ENCODE measurements at places on chromosomes 16 and 17. TPM values are rescaled to one million over a fixed set of nuclear protein-coding genes. Genes with fewer than 3 reads are reported as not detected.

The BMERB1 gene
- total RNA-seq = 43.6 TPM

DNA sequence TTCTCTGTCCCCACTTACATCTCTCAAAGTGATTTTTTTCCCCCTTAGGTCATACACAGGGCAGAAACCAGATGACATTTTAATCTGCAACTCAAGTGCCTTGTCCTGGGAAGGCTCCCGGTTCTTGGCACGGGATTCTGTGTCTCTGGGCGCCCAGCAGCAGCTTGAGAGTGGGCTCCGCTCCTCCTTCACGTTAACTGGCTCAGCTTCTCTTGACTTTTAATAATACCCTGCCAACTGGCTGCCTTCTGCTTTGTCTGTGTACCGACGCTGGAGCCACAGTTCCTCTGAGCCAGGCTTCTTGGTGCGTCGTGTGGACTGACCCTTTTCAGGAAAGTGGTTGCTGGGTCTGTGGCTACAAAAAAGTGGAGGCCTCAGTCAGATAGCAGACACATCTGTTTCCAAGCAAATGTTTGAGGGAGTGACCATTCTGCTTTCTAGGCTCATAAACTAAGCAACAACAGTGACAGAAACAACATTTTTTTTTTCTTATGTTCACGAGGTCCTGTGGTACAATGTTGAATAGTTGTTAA lies 64.9 kb downstream of the IRF8 start:
- DNase-seq = no peak
- H3K4me1 ChIP-seq = no peaks in the 10 kb centered on the region
- no peak overlapping the region for H3K4me3 ChIP-seq
- H3K36me3 ChIP-seq = no peaks in the 10 kb centered on the region
- H3K27me3 ChIP-seq = peaks cover 37% of the 10 kb centered on the region

DNA sequence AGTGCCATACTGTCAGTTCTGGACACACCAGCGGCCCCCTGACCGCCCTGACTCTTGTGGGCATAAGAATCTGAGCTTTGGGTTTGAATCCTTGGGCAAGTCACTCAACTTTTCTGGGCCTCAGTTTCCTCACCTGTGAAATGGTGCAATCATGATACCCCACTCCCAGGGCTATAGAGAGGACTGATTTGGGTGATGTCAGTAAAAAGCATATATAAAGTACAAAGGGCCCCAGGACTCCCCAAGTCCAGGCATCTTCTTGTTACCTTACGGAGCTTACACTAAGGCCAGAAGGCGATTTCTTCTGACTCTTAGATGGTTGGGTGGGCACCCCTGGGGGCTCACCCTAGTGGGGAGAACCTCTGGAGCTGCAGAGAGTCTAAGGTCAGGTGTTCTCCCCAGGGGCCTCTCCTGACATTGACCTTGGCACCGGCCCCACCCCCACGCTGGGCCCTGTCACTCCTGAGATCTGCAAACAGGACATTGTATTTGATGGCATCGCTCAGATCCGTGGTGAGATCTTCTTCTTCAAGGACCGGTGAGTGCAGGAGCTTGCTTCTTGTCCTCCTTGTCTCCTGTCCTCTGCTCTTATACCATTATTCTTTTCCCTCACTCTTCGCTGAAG lies 13.9 kb downstream of the MMP2 start:
- H3K27me3 ChIP-seq = no peaks in the 10 kb centered on the region
- peaks cover 16% of the 10 kb centered on the region for H3K4me1 ChIP-seq
- peaks cover 25% of the 10 kb centered on the region for H3K36me3 ChIP-seq
- no peak overlapping the region for H3K4me3 ChIP-seq
- DNase-seq = no peak

The HAP1 gene
- 1.6 TPM for total RNA-seq

The TPSG1 gene
- not detected for total RNA-seq

The PDK2 gene
- total RNA-seq = 24.6 TPM

- no peaks in the 10 kb centered on the region for H3K36me3 ChIP-seq
- no peak for DNase-seq
- H3K27ac ChIP-seq = peak overlapping the region; percentile 89
- H3K27me3 ChIP-seq = no peaks in the 10 kb centered on the region
- peaks cover 47% of the 10 kb centered on the region for H3K4me1 ChIP-seq
These were observed 7.9 kb upstream of the NDRG4 start for GRCh38 chr16:58492066-58492465.

The NBR1 gene
- 33.2 TPM for total RNA-seq

DNA sequence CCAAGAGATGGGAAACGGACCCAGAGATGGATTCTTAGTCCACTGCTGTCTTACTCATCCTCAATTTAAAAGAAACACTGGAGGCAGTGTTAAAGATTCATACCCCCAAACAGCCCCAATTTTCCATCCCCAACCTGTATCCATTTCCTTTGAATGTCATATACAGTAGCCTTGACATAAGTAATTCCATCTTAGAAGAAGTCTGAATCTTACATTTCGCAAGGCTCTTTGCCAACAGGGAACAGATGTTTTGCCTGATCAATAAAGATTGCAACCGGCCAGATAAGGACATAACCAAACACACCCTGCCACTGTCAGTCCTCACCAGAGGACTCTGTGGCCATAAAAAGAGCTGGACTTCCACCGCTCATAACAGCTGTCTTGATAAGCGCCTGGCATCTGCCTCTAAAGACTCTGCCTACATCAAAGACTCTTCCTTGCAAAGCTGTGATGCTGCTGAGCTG lies 59.0 kb upstream of the MED9 start:
- peaks cover 7% of the 10 kb centered on the region for H3K4me1 ChIP-seq
- H3K27ac ChIP-seq = no peak overlapping the region
- H3K27me3 ChIP-seq = peaks cover 4% of the 10 kb centered on the region
- DNase-seq = no peak
- H3K36me3 ChIP-seq = no peaks in the 10 kb centered on the region

DNA sequence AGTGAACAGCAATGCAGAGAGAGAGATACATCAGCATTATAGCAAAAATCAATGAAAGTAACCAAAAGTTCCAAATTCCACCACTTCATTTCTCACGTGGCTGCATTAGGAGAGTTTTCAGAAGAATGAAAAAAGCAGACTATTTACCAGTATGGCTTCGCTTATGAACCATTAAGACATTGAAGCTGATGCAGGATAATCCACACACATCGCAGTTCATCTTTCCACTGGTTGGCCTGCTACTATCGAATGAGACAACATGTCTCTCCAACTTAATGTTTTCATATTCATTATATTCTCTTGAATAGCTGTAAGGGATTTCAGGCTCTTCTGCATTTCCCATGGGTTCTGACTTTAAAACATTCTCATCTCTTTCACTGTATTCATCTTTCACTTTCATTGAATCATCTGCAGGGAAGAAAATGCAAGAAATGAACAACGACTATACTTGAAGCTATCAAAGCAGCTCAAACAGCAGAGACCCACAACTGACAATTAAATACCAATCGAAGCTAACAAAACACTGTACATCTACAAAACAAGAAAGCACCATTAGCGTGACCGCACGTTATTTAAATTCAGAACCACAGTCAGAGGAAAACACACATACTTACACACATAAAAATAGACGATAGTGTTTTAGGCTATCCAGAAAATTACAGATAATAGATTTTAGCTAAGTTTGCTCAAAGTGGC lies 54.9 kb downstream of the GRB7 start:
- no peak overlapping the region for H3K4me3 ChIP-seq
- H3K27ac ChIP-seq = no peak overlapping the region
- peaks cover 29% of the 10 kb centered on the region for H3K27me3 ChIP-seq
- no peak for DNase-seq

DNA sequence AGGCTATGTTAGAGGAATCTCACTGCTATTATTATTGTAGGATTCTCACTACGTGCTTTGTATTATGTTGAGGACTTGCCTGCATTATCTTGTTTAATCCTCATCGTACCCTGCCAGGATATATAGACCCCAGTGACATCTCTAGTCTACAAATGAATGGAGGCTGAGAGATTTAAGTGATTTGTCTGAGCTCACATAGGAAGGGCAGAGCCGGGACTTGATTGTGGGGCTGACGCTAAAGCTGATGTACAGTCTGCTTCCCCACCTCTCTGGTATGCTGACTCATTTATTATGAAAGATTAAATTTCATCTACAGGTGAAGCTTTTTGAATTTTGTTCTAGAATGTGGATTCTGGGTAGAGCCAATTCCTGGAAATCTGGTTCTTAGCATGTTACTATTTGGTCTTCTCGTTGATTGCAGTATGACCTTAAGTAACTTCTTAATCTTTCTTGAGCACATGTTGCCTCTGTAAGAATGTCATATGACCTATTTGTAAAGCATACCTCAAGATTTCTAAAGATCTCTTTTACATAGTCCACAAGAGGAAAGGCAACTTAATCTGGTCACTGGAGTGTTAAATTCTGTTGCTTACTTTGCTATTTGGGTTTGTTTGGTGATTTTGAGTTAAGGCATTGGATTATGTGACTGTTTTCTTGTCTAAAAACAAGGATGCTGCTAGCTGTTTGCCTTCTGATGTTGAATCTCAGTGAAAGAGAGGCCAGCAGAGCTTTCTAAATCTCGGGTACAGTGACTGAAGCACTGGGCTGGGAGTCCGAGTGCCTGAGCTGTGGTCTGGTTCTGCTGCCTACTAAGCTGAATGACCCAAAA lies 12.4 kb downstream of the METTL9 start:
- H3K4me1 ChIP-seq = peaks cover 38% of the 10 kb centered on the region
- no peak overlapping the region for H3K27ac ChIP-seq
- no peaks in the 10 kb centered on the region for H3K27me3 ChIP-seq
- H3K4me3 ChIP-seq = no peak overlapping the region

- H3K36me3 ChIP-seq = no peaks in the 10 kb centered on the region
- H3K27ac ChIP-seq = no peak overlapping the region
- peaks cover 10% of the 10 kb centered on the region for H3K27me3 ChIP-seq
- no peak for DNase-seq
- no peak overlapping the region for H3K4me3 ChIP-seq
These were observed 49.4 kb downstream of the BEAN1 start for GRCh38 chr16:66476328-66477027.

GRCh38 chr16:81515281-81515680 lies 70.7 kb downstream of the CMIP start:
- no peak for DNase-seq
- no peak overlapping the region for H3K27ac ChIP-seq
- peaks cover 12% of the 10 kb centered on the region for H3K36me3 ChIP-seq
- no peak overlapping the region for H3K4me3 ChIP-seq
- no peaks in the 10 kb centered on the region for H3K27me3 ChIP-seq

GRCh38 chr17:48624544-48625494 lies 1.3 kb downstream of the HOXB9 start:
- H3K36me3 ChIP-seq = peaks cover 8% of the 10 kb centered on the region
- peaks cover 99% of the 10 kb centered on the region for H3K27me3 ChIP-seq
- peak overlapping the region; percentile 38 for H3K27ac ChIP-seq
- peaks cover 4% of the 10 kb centered on the region for H3K4me1 ChIP-seq
- peak overlapping the region; percentile 86 for H3K4me3 ChIP-seq

- H3K27me3 ChIP-seq = no peaks in the 10 kb centered on the region
- no peak overlapping the region for H3K27ac ChIP-seq
- H3K4me3 ChIP-seq = no peak overlapping the region
These were observed 47.0 kb downstream of the MFSD11 start for GRCh38 chr17:76784926-76785325.

GRCh38 chr16:938752-939151 lies 32.0 kb downstream of the LMF1 start:
- H3K27ac ChIP-seq = no peak overlapping the region
- no peaks in the 10 kb centered on the region for H3K4me1 ChIP-seq
- no peak for DNase-seq
- peaks cover 35% of the 10 kb centered on the region for H3K36me3 ChIP-seq
- H3K4me3 ChIP-seq = no peak overlapping the region

GRCh38 chr17:50276588-50277356 lies 2.5 kb downstream of the TMEM92 start:
- H3K4me3 ChIP-seq = no peak overlapping the region
- DNase-seq = no peak
- peaks cover 39% of the 10 kb centered on the region for H3K27me3 ChIP-seq
- peaks cover 12% of the 10 kb centered on the region for H3K4me1 ChIP-seq
- H3K36me3 ChIP-seq = no peaks in the 10 kb centered on the region
- no peak overlapping the region for H3K27ac ChIP-seq

- no peaks in the 10 kb centered on the region for H3K4me1 ChIP-seq
- no peaks in the 10 kb centered on the region for H3K27me3 ChIP-seq
These were observed 42.8 kb downstream of the CLEC19A start for GRCh38 chr16:19328364-19328763.

- peaks cover 3% of the 10 kb centered on the region for H3K4me1 ChIP-seq
- H3K4me3 ChIP-seq = no peak overlapping the region
- no peak for DNase-seq
- no peak overlapping the region for H3K27ac ChIP-seq
- H3K27me3 ChIP-seq = peaks cover 2% of the 10 kb centered on the region
These were observed 12.7 kb downstream of the ELMO3 start for GRCh38 chr16:67211674-67212073.

DNA sequence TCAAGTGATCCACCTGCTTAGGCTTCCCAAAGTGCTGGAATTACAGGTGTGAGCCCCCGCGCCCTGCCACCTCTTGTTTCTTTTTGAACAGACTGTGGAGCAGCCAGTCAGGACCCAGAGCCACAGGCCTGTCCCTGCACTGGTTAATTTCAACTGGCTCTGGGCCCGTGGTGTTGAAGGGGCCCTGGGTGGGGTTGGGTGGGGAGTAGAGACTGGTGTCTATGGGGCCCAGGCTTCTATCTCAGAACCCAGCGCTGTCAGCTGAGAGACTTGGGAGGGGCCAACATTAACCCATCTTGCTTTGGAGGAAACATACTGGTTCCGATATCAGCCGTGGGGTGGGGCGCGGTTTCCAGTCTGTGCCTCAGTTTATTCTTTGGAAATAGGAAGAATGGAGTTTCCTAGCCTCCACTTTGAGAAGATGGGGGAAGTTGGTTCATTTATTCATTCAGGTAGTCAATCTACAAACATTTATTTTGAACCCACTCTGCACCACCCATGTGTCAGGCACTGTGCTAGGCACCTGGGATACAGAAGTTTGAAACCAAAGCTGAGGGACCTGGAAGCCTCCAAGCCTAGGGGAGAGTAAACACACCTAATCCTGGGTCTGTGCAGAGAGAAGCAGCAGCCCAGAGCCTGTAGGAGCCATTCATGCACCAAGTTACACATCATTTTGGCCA lies 15.5 kb upstream of the SLC4A1 start:
- DNase-seq = no peak
- H3K36me3 ChIP-seq = no peaks in the 10 kb centered on the region
- H3K4me3 ChIP-seq = no peak overlapping the region
- H3K27me3 ChIP-seq = peaks cover 13% of the 10 kb centered on the region

DNA sequence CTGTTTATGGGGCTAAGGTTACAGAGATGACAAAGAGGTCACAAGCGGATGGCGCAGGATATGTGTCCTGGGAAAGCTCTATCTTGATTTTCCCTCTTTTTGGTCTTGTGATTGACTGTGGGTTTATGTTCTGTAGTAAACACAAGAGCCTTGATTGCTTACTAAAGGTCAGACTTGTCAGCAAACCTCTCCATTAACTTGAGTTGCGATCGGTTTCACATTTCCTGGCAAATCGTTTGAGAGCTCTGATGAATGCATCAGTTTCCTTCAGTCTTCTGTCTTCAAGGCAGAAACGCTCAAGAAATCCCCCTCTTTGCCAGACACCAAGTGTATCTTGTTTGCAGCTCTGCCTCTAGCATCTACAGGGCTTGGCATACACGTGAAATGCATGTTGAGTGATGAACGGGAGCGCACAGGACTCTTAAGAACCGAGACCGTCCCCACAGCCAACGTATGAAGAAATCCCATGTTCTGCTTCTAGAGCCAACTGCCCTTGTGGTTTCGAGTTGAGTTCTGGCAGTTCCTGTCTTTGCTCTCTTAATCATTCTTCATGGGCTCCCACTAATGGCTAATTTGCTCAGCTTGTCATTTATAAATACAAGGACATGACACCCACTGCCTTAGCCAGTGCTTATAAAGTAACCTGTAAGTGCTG lies 143.3 kb downstream of the PITPNC1 start:
- peaks cover 5% of the 10 kb centered on the region for H3K36me3 ChIP-seq
- no peak for DNase-seq
- H3K27ac ChIP-seq = no peak overlapping the region
- H3K27me3 ChIP-seq = no peaks in the 10 kb centered on the region
